EH (cell line): ENCODE measurements at places on chromosomes 2 and 18.

DNA sequence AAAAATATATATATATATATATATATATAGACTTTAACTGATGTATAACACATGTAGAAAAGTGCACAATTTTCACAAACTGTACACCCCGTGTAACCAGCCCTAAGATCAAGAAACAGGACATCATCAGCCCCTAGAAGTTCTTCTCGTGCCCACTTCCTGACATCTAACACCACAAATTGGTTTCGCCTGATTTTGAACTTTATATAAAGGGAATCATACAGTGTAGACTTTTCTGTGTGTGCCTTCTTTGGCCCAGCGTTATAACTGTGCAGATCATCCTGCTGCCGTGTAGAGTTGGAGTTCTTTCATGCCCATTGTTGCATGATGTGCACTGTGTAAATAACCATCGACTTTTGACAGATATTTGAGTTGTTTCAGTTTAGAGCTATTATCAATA lies 41.0 kb downstream of the SMAD7 start:
- DNase-seq = no peak

- no peak for DNase-seq
Observed at GRCh38 chr18:61750840-61751668, 141.8 kb downstream of the RNF152 start.

- no peak for DNase-seq
Observed at GRCh38 chr18:70299393-70299792, 10.5 kb downstream of the SOCS6 start.

GRCh38 chr2:55118643-55119083 lies 68.4 kb upstream of the RTN4 start:
- no peak for DNase-seq

DNA sequence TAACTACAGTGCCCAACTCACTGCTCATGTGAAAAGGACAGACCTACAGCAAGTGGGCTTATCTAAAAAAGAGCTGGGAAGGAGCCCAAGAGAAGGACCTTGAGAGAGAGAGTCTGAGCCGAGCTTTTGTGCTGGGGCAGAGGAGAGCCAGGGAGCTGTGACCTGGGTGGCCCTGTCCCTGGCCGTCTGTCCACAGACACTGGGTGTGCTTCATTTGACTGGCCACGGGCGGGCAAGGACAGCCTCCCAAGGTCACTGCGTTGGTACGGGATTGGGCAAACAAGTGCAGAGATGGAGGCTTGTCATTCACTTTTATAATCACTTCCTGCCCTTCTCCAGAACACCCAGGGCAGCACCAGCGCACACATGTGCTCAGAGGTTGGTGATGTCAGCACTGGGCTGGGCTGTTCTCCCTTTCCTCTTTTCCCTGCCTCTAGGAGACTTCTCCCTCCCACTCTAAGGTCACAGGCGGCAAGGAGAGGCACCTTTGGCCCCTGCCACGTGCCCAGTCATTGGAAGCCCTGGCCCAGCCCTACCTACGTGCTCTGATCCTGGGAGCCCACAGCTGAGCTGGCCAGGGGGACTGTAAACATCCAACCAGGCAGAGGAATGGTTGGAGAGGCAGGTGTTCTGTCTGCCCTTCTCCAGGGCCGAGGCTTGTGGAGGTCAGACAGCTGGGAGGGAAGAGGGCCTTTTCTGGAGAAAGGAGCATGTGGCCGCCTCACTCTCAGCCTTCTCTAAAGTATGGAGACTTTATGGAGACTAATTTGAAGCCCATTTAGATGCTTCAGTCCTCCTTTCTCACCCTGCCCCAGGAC lies 6.4 kb upstream of the PSD4 start:
- DNase-seq = no peak

- DNase-seq = no peak
Observed at GRCh38 chr18:76392349-76392748, 102.7 kb downstream of the ZNF516 start.

DNA sequence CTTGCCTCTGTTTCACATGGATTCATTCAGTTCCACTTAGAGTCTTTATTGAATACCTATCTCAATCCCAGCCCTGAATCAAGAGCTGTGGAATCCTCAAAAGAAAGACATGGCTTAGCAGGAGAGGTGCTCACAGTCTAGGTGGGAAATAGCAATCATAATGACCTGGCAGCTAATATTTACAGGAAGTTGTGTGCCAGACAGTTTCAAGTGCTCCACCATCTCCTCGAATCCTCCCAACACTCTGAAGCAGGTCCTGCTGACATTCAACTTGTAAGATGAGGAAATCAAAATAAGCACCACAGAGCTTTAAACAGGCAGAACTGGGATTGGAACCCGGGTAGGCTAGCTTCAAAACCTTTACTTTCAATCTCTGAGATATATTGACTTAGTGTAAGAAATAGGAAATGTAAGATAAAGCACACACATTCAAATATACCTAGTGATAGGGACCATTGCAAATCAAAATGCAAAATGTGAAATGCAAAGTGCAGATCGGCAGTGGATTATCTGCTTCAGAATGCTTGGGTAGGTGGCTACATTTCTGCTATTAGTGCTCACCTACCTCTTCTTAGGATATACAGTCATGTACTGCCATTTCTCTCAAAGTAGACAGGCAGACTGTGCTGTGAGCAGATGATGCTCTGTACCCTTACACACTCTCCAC lies 182.0 kb downstream of the PRKCE start:
- no peak for DNase-seq

GRCh38 chr2:163266772-163267171 lies 428.2 kb upstream of the KCNH7 start:
- peak; percentile 93 for DNase-seq

- peak; percentile 4 for DNase-seq
Observed at GRCh38 chr2:152284398-152284797, 50.6 kb upstream of the FMNL2 start.

- DNase-seq = no peak
Observed at GRCh38 chr2:201150454-201151020, 32.4 kb upstream of the CASP10 start.

DNA sequence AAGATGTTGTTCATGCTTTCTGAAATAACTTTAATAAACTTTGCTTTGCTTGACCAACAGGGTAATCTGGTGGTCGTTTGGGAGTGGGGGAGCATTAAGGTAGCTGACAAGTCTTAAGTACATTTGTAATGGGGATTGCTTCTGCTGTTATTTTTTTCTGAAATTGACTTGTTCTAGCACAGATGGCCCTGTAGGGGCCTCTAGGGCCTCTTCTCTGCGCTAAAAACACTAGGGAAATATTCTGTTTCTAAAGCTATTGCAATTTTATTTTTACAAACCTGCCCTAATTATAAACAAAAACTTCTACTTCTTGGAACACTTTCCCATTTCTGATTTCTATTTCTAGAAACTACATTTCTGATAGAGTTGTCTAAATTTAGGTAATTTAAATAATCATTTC lies 191.3 kb upstream of the KCNJ3 start:
- no peak for DNase-seq

- no peak for DNase-seq
Observed at GRCh38 chr2:120650022-120650644, 85.5 kb upstream of the GLI2 start.

DNA sequence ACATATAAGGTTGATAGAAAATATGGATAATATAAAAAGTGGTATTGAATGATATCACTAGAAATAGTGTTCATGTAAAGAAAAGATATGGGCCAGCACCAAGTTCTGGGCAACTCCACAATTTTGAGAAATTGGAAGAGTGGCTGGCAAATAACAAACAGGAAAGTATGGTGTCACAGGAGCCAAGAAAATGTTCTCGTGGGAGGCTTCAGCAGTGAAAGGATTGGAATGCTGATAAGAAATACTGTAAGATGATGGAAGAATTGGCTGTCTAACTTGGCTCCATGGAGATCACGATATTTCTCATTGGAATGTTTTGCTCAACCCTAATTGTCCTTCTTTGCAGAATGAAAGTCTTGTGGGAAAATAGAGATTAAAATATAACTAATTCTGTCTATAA lies 856.8 kb downstream of the DPP10 start:
- DNase-seq = no peak

GRCh38 chr2:134574611-134575330 lies 144.0 kb downstream of the TMEM163 start:
- DNase-seq = no peak

GRCh38 chr2:172931918-172932520 lies 143.6 kb upstream of the MAP3K20 start:
- peak; percentile 72 for DNase-seq

- no peak for DNase-seq
Observed at GRCh38 chr18:27478459-27478858, 293.4 kb upstream of the CHST9 start.

- no peak for DNase-seq
Observed at GRCh38 chr2:163081754-163082153, 243.2 kb upstream of the KCNH7 start.

DNA sequence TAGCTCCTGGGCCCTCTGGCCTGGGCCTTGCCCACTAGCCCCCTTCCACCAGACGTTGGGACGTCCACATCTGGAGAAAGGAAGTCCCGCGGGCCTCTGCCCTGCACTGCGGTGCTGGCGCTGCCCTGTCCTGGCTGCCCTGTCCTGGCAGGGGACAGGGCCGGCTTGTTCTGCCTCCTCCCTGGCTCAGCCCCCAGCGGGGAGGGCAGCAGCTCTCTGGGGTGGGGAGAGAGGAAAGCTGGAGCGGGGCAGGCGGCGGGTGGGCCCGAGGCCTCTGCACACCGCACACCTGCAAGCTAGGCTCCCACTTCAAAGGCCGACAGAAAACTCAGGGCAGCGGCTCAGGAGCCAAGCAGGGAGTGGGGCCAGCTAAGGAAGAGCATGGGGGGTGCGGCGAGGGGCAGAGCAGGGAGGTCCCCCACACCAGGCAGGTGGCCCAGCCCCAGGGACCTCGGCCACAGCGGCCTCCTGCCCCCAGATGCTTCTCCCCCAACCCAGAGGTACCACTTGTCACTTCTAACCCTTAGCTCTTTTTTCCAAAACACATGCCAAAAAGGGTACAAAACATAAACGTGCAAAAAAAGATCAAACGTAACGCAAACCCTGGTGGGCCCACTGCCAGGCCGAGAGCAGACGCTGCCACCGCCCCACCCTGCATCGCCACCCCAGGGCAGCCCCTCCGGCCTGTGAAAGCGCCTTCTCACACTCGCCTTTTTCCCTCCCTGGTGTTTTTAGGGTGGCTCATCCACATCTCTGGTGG lies 13.5 kb downstream of the SNED1 start:
- DNase-seq = no peak

DNA sequence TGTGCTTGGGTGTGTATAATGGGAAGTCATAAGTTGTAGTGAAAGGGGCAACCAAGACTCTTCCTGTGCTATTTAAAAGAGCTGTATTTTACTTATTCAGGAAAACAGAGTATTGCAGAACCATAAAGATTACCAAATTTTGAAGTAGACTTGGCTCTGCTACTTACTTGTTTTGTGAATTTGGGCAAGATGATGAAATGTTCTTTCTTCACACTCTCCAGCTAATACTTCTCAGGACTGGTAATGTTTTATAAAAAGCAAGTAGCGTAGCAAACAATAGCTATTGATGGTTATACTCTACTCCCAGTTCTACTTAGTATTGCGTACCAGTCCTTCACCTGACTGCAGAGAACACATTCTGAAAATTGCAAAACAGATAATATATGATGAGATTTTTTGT lies 374.1 kb downstream of the ARHGAP15 start:
- DNase-seq = no peak

DNA sequence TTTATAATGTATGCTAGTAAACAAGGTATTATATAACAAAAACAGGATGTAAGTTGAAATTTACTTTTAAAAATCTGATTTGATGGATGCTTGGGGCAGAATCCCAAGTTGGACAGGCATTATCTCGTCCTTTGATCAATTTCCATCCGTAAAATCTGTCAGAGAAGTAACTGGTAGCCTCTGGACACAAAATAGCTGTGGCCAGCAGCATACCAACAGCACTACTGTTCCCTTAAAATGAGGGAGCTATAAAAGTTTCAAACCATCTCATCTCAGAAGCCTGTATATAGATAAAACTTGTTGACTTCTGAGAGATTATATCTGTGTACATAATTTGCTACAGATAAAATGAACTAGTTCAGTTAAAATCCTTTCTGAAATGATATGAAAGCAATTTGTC lies 14.7 kb upstream of the METAP1D start:
- DNase-seq = peak; percentile 81

- DNase-seq = peak; percentile 92
Observed at GRCh38 chr2:31337860-31338259, 76.7 kb downstream of the XDH start.
